H1 (cell line): ENCODE measurements at places on chromosomes 13 and 19. TPM values are rescaled to one million over a fixed set of nuclear protein-coding genes. Genes with fewer than 3 reads are reported as not detected.

DNA sequence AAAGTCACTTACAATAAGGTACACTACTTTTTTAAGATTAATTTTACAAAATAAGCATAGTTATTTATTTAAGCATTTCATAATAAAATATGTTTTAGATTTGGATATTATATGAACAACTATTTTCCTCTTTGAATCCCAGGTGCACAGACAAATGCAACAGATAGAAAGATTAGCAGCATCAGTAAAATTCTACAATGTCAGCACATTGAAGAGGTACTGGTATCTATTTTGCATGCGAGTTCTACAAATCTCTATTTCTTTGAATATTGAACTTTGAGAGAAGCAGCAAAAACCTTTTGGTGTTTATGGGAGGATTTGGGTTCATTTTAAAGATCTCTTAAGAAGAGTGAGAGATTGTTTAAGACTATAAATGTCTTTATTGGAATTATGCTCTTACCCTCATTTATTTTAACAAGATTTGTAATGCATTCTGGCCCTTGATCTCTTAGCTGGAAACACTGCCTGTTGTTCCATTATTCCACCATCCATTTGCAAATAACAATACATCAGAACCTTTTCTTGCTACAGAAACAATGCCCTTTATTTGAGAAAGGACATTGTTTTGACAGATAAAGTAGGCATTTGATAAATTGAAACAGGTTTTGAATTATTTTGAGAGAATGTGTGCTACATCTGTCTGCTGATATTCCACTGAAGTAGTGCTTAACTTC, 558.8 kb upstream of the KLHL1 start:
- DNase-seq = no peak

- no peak for DNase-seq
Measured at GRCh38 chr13:52784591-52785340, 45.1 kb upstream of the CNMD start.

DNA sequence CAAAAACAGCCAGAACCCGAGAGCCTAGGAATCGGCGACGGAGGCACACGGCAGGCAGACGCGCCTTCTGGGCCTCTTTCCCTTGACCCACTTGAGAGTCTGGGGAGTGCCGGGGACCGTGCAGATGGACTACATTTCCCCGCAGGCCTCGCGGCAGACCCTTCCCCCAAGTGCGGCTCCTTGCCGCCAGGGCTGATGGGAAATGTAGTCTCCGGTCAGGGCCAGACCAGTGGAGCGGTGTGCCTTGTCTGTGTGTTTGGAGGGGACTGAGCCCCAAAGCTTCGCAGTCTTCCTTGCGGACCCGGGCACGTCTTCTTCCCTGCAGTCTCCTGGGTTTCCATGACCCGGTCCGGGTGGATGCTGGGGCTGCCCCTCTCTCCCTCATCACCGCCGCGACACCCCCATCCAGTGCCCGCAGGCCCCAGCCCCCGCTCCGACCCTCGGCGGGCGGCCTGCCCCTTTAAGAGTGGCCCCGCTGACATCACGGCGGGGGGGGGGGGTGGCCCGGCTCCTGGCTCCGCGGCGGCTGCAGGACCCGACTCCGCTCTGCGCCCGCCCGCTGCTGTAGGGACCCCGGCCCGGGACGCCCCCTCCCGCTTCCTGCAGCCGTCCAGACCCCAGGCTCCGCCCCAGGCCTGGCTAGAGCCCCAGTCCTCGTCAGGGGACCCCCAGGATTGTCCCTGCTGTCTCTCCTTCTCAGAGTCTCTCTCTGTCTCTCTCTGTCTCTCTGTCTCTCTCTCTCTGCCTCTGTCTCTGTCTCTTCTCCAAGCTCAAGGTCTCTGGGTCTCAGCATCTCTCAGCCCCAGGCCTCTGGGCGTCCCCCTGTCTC, 758 bp upstream of the CACNG7 start:
- no peak for DNase-seq

DNA sequence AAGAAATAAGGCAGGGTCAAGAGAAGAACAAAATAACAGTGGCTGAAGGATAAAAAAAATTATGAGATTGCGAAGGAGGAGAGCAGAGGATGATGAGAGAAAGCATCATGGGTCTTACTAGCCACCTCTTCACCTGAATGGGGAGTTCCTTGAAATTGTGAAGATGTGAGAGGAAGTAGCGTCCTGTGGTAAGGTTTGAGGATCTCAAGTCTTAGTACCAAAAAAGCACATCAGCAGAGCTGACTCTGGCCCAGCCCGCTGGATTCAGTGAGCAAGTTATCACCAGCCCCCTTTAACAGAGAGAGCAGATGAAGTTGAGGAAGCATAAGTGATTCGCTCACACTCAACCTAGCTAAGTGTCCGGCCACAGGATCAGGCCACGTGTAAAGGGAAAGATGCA, 61.8 kb downstream of the RXFP2 start:
- DNase-seq = no peak

GRCh38 chr19:1750343-1751021, 2.8 kb upstream of the ONECUT3 start:
- peak; percentile 58 for DNase-seq

DNA sequence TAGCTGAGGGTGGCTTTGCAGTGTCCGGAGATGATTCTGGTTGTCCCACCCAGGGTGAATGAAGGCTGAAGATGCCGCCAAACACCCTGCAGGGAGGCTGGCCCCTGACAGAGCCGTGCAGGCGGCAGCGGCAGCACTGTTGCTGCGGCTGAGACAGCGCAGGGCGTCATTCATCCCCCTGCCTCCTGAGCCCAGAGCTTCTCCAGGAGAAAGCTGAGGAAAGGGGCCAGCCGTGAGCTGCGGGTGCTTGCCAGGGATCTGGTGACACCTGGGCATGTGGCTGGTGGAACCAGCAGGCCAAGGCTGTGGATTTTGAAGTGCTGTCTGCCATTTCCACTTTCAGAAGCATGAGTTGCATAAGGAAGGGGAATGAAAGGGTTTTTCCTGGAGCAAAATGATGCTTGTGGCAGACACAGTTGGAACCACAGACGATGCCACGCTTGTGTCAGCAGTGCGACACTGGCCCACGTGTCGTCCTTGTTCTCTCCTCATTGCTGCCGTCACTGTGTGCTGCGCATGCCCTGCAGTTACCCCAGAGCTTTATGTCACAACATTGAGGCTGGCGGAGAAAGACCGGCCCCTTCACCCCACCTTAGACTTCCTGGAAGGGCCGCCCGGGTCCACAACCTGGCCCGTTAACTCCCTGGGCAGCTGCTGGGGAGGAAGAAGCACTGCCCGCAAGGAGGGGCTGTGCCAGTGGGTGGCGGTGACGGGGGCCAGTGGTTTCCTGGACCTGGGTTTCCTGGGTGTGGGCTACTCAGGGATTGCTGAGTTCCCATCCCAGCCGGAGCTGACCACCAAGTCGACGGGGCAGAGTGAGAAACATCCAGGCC, 22.7 kb downstream of the TFDP1 start:
- no peak for DNase-seq

The TNNT1 gene
- total RNA-seq = 107 and 115 TPM in 2 replicates

The BRME1 gene
- total RNA-seq = 4.6 and 4.7 TPM in 2 replicates

The ADAT3 gene
- 10.2 and 10.8 TPM in 2 replicates for total RNA-seq

The ACER1 gene
- not detected in 2 replicates for total RNA-seq

The PCDH20 gene
- total RNA-seq = 2.2 and 2.6 TPM in 2 replicates

The GPR12 gene
- total RNA-seq = 0.15 TPM in 2 replicates

The NECTIN2 gene
- total RNA-seq = 181 and 184 TPM in 2 replicates

The CEACAM19 gene
- total RNA-seq = 2.7 and 3.1 TPM in 2 replicates
